ENCODE measurements at places on chromosomes 1 and 21.

DNA sequence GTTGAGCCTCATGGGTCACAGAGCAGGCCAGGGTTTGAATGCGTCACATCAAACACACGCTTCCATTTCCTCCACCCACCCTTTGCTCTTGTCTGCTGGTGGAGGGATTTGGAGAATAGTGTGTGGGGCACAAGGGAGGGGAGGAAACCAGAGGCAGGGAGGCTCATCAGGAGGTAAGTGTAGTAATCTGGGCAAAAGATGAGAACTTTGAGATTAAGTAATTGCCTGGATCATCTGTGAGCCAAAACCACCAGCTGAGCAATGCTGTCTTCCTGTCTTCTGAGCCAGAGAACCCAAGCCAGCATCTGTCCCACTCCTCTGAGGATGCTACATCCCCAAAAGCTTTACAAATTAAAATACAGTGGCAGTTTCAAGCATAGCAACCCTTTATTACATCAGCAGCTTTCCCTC is 45.2 kb downstream of the C8B start:
- DNase-seq: no peak

GRCh38 chr1:185014941-185015340 is 30.4 kb upstream of the RNF2 start:
- no peak for DNase-seq

GRCh38 chr1:62299426-62300200 is 19.6 kb downstream of the KANK4 start:
- DNase-seq: no peak

DNA sequence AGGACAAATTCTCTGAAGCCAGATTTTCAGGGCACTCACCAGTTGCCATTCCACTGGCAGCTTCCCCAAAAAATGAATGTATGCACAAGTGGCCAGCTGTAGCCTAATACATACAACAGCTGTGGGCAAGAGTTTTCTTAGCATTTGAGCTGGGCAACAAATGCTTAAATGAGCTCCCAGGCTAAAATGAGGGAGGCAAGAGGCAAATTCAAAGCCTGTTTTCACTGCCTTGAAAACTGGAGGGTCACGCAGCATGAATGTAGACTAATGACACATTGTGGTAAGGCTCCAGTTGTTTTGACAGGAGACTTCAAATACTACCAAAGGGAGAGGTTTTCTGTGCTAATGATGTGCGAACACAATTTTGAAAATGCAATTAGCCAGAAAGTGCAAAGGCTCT is 88.2 kb downstream of the TIAM1 start:
- DNase-seq: no peak

- DNase-seq: no peak
Measured at GRCh38 chr1:178143730-178144690, 50.1 kb downstream of the RASAL2 start.

- no peak for DNase-seq
Measured at GRCh38 chr1:36136535-36136934, 11.5 kb upstream of the COL8A2 start.

- DNase-seq: no peak
Measured at GRCh38 chr1:169479363-169480066, 6.2 kb downstream of the SLC19A2 start.

GRCh38 chr1:109210058-109210457 is 3.7 kb upstream of the SARS1 start:
- DNase-seq: no peak

GRCh38 chr1:75136921-75137641 is 2.9 kb downstream of the LHX8 start:
- no peak for DNase-seq

- no peak for DNase-seq
Measured at GRCh38 chr1:24640288-24640687, 2.8 kb upstream of the SRRM1 start.

- no peak for DNase-seq
Measured at GRCh38 chr21:31370893-31371544, 27.0 kb upstream of the TIAM1 start.

GRCh38 chr1:160834945-160835565 is 27.6 kb downstream of the CD244 start:
- peak; percentile 25 for DNase-seq

GRCh38 chr1:27562534-27563340 is 41.2 kb downstream of the AHDC1 start:
- DNase-seq: no peak

- no peak for DNase-seq
Measured at GRCh38 chr1:221644663-221645258, 97.1 kb downstream of the DUSP10 start.

DNA sequence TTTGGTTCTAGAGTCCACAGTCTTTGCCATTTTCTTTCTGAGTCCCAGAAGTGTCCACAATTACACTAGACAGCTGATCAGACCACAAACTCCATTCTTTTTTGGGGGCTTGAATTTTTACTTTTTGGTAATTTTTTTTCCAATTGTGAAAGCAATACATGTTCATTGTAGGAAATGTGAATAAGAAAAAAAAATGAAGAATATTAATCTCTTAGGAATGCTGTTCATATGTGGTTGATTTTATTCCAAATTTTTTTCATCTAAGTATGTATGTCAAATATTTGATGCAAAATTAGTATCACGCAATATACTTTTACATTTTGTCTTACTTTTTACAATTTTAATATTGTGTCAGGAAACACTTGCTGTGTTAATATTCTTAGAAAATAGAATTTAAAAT is 76.4 kb upstream of the ETS2 start:
- DNase-seq: no peak

- no peak for DNase-seq
Measured at GRCh38 chr1:5667513-5668325, 324.5 kb downstream of the NPHP4 start.

- DNase-seq: no peak
Measured at GRCh38 chr1:227323171-227323966, 5.1 kb upstream of the CDC42BPA start.

- DNase-seq: no peak
Measured at GRCh38 chr1:25645637-25646400, 29.2 kb downstream of the MAN1C1 start.

DNA sequence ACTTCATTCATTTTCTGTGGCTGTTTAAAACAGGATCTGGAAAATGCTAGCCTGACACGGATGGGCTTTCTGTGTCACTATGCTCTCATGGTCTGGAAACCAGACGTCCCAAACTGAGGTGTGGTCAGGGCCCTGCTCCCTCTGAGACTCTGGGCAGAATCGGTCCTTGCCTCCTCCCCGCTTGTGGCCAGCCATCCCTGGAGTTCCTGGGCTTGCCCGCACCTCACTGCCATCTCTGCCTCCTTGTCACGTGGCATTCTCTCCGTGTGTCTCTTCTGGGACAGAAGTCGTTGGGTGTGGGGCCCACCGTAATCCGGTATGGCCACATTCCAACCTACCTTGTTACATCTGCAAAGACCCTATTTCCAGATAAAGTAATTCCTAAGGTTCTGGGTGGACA is 10.1 kb upstream of the ACTRT2 start:
- DNase-seq: no peak

GRCh38 chr1:202017749-202018467 is 7.5 kb downstream of the ELF3 start:
- DNase-seq: no peak

DNA sequence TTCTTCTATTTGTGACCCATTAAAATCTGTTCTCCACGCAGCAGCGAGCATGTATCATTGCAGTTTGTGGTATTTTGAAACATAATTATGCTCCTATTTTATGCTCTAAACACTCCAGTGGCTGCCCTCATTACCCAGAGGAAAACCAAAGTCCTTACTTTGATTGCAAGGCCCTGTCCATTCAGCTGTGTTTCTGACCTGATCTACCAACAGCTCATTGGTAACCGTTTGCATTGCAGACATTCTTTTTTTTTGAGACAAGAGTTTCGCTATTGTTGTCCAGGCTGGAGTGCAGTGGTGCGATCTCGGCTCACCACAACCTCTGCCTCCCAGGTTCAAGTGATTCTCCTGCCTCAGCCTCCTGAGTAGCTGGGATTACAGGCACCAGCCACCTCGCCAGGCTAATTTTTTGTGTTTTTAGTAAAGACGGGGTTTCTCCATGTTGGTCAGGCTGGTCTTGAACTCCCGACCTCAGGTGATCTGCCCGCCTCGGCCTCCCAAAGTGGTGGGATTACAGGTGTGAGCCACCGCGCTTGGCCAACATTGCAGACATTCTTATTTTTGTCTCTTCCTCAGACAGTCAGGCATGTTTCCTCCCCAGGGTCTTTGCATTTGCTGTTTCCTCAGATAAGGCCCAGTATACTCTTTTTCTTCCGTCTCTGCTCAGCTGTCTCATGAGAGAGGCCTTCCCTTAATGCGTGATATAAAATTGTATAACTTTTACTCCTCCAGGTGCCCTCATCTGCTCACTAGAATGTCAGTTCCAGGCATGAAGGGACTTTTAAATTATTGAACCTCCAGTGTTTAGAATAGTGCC is 32.5 kb downstream of the THRAP3 start:
- DNase-seq: no peak

All from HEK293T (cell line).